Activated CD8-positive, alpha-beta memory T cell treated with anti-CD3 and anti-CD28 coated beads for 1 hour (primary cell): ENCODE measurements at places on chromosomes 2 and 18.

- no peak for DNase-seq
These were observed 380.6 kb downstream of the TSN start for GRCh38 chr2:122136056-122136455.

DNA sequence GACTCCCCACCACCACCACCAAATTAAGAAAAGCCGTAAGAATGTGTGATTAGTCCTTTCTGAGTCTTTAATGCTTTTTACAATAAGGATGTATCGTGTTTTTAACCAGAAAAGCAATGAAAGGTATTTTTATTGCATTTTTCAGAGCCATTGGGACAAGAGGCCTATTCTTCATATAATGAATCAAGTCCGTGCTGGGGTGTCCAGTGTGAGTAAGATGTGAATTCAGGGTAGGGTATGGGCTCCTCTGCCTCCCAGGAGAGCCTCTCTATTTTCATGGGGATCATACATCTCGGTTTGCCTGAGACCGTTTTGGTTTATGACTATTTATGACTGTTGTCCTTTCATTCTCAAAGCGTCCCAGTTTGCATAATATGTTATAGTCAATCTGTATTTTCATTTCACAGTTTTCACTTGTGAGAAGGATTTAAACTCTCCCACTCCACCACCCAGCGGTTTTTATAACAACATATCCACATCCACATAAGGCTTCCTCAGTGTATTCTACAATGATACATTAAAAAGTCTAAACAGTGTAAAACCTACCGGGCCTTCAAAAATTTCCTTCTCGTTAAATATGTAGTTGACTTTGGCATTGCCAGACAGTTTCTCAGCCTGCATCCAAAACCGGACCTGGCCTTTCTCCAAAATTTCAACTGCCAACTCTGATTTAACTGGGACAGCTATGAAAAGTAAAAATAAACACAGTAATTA lies 80.8 kb upstream of the LPIN2 start:
- no peak for DNase-seq

DNA sequence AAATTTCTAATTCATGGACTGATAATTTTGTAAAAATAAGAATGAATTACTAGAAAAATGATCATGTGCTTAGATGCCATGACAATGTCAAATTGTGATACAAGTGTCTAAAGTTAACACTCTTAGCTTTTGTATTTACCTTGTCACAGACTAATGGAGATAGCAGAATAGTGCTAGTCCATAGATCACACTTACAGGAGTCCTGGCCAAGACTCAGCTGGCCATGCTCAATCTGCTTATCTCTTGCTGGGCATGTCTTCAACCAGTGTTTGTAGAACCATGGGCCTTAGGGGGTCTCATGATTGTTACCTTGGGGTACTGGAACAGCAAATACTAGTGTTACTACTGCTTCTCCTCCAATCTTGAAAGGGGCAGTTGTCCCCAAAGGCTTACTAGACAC lies 44.0 kb downstream of the TET3 start:
- DNase-seq: no peak

GRCh38 chr2:119408221-119408619 lies 23.4 kb upstream of the TMEM37 start:
- DNase-seq: no peak

DNA sequence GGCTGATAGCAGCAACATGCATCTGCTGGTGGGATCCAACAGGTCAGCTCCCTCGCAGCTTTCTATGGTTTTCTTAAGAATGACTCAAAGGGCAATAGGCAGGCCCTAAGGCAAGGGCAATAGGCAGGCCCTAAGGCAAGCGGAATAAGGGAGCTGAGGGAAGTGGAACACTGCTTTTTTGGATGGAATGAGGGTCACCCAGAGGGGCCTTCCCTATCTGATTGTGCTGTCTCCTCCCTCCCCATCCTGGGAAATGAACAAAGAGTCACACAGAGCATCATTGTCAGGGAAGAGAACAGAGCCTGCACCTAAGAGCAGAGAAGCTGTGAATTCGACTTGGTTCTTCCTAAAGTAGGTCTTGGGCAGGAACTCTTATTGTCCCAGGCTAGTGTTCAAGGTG lies 43.3 kb upstream of the PTPRM start:
- no peak for DNase-seq

GRCh38 chr2:204487447-204488229 lies 57.6 kb upstream of the PARD3B start:
- DNase-seq: no peak

DNA sequence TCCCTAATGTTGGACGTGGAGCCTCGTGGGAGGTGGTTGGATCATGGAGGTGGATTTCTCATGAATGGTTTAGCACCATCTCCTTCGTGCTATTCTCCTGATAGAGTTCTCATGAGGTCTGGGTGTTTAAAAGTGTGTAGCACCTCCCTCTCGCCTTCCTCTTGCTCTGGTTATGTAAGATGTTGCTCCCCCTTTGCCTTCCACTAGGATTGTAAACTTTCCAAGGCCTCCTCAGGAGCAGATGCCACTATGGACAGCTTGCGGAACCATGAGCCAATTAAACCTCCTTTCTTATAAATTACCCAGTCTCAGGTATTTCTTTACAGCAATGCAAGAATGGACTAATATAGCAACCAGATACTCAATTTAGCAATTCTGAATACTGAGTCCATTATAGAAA lies 82.4 kb upstream of the PELI1 start:
- no peak for DNase-seq

DNA sequence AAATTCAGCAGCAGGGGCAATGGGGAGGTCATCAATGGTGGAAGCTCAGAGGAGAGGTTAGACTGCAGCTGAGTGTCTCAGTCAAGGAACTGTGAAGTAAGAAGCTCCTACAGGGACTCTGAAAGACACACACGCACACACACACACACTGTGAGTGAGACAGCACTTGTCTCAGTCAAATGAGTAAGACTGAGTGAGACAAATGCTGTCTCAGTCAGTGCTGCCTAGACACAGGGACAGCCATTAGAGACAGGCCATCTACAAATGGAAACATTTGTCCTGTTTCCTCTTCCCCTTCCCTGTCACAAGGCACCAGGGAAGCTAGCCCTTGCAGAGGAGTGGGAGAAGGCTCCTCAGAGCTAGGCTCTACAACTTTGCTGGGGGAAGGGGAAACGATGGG lies 577.4 kb upstream of the GCFC2 start:
- no peak for DNase-seq

- DNase-seq: no peak
These were observed 652.4 kb downstream of the SLC4A3 start for GRCh38 chr2:220279840-220280239.

DNA sequence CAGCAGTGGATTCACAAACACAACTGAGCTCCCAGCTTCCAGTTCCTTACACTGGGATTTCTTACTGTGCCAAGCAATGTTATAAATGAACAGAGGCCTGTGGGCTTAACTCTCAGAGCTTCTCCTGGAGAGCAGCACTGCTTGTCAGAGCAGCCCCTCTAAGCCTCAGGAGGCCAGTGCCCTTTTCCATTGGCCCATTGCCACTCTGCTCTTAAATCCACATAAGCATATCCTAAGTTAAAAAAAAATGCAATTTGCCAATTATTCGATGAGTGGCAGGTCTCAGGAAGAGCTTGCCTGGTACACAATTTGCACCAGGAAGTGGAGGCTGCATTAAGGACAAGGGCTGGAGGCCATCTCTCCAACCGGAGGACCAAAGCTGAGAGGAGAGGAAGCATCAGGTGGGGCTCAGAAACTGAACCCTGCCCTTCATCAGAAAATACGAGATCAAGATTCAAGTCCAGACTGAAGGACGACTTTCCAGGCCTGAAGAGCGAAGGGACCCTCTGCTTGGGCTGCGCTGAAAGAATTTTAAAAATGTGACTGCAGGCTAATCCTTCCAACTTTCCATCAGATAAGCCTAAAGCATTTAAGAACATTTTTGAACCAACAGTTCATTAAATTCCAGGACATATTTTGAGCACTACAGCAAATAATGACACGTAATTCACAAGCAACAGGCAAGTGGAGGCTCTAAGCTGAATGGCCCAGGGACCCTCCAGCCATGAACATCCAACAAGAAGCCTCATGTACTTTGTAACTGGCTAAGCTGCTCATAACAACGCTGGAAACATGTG lies 28.4 kb upstream of the PXDN start:
- DNase-seq: no peak

DNA sequence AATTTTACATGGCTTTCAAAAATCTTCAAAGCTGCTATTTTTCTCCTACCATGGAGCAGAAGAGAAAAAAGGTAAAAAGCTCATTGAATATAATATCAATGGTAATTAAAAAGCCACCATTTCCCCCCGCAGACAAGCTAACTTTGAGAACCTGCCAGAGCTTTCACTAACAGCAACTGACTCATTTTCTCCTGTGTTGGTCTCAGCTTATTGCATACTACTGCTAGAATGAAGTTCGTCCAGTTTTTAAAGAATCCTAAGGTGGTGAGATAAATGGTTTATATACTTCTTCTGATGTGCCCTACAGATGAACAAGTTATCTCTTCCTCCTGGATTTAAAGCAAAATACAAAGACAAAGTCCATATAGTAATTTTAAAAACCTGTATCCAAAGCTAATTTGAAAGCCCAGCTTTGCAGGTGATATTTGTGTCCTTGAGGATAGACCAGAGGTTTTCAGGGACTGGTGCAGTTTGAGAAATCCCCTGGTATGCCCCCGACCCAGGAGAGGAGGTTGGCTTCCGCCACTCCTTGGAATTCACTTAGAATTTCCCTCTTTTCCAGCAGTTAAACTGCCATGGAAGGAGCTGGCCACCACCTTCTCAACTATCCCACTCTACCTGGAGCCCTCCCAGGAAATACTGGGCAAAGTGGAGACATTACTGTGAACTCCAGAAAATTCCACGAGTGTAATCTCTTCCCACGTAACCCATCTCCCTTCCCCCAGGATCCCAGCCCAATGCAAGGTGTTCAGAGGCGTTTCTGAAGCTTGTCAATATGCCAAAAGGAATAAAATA lies 17.5 kb downstream of the YPEL5 start:
- DNase-seq: no peak

GRCh38 chr2:152694161-152694661 lies 23.1 kb downstream of the PRPF40A start:
- DNase-seq: no peak

DNA sequence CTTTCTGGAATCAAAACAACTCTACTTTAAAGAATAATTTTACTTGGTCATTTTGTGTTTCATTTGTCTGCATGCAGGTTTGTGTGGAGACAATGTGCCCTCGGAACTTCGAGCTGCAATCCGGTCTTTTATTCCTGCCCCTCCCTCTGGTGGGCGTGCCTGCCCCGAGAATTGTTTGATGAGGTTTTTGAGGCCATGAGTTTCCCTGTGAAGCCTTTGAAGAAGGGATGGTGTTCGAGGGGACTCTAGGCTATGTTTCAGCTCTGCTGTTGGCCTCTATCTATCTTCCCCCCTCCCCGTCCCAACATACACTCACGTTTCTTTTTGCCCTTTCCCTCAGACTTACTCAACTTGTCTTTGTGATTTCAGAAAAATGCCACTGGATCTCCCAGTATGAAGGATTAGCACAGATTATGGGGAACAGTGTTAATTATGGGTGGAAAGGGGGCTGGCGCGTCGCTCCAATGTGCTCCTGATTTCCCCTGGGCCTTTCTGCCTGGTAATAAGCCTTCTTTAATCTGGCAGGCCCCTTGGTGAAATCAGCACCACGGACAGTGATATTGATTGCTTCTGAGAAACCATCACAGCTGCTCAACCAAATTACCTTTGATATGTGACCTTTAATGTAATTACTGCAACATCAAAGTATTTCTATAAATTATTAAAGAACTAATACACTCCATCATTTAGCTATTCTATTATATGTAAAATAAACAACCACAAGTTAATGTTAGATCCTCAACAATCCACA lies 82.2 kb downstream of the CELF4 start:
- DNase-seq: no peak

DNA sequence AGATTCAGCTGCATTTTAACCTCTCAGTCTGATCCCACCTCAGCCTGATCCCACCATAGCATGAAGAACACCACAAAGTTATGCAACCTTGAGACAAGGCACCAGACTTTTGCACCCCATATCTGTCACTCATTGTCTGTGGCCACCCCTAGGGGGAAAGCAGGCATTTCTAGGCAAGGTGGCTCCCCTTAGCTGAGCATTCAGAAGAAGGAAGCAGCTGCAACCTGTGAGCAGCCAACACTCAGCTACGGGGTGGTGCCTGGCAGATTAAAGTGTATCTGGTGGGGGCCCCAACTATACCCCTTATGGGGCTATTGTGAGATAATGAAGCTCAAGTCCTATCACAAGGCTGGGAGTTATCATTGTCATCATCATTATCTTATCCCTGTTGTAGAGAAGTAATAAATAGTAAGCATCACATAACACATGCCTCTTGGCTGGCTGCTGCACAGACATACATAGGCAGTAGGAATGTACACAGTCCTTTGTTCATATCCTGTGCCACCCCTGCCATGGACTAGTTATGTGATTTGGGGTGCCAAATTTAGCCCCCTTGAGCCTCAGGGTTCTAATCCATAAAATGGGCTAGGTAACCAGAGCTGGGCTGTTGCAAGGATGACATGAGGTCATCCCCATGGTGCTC lies 20.6 kb upstream of the TMEM163 start:
- DNase-seq: no peak

GRCh38 chr2:121173112-121173511 lies 111.9 kb downstream of the TFCP2L1 start:
- no peak for DNase-seq

- no peak for DNase-seq
These were observed 83.0 kb downstream of the TSHZ1 start for GRCh38 chr18:75293591-75293990.
